ENCODE measurements at places on chromosomes 4 and X.

DNA sequence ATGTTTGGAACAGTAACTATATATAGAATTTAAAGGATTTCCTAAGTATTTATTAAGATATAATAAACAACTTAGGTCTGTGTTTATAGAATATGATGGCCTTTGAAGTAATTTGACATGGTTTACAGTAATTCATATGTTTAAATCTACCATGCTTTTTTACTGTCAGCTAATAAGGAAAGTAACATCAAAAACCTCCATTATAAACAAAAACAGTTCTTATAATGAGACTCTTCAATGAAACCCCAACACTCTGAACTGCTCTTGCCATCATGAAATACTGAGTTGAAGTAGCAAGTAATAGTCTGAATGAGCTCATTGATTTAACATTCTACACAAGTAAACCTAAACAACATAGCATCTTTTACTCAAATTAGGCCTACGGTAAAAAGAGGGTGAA, 1236.5 kb downstream of the FSTL5 start:
- DNase-seq, result no peak

- DNase-seq, result no peak
These were observed 173.8 kb upstream of the MID1 start for GRCh38 chrX:10794203-10794630.

DNA sequence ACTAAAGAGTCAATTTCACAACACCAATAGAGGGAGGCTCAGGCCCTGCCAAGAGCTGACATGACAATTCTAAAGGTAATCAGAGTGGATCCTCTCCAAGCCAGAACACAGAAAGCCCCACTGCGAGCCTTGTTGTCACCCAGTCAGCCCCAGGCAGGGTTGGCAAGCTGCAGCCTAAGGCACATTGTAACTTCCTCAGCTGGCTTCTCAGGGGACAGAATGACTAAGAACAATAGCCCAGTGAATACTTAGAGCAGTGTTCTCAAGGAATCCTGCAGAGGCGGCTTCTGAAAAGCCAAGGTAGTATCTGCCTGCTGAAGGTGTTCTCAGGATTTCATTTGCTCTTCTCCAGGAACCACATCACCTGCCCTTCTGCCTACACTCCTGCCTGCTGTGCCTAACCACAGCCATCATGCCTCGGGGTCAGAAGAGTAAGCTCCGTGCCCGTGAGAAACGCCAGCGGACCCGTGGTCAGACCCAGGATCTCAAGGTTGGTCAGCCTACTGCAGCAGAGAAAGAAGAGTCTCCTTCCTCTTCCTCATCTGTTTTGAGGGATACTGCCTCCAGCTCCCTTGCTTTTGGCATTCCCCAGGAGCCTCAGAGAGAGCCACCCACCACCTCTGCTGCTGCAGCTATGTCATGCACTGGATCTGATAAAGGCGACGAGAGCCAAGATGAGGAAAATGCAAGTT, at the start of gene MAGEB4:
Gene MAGEB4 (plus strand): TSS at position 277 of the 692 bp plus-strand sequence. CDS start 136 bp downstream, at position 413.
- DNase-seq, result no peak

GRCh38 chr4:3220476-3221183, 28.3 kb upstream of the MSANTD1 start:
- no peak for DNase-seq

DNA sequence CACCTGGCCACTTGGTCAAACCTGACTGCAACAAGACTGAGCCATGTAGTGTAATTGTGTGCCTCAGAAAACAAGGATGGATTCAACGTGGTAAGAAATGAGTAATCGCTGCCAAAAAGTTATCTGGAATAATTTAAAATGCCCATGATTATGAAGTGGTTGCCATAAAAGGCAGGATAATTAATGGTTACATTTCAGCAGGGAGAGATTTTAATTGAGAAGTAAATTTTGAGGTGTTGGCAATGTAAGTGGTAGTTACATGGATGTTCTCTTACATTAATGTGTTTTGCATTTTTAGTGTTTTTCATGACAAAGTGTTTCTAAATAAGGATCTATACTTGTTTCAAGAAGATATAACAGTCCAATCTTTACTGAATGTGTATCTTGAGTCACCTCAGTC, 15.7 kb downstream of the HAUS3 start:
- no peak for DNase-seq

- no peak for DNase-seq
These were observed 56.0 kb downstream of the ZNF827 start for GRCh38 chr4:145882604-145883003.

GRCh38 chrX:6803607-6804006, 268.7 kb upstream of the VCX3A start:
- no peak for DNase-seq

DNA sequence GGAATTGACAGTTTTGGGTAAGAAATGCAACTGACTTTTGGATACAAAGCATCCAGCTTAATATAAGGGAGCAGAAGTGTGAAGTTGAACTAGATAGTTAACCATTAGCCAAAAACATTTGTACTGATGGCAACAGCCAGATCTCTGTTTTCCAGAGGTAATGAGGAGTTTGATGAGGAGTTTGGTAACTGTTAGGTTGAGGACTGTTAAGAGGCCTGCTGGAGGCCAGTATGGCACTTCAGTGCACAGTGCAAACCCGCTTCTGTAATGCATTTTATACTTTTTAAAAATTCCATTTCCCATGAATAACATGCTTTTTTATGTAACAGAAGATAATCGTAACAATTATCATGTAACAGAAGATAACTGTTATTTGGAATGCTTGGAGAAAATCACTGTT, 30.0 kb downstream of the CDKL5 start:
- DNase-seq, result no peak

- DNase-seq, result no peak
These were observed 4.3 kb downstream of the WDR44 start for GRCh38 chrX:118350221-118350620.

DNA sequence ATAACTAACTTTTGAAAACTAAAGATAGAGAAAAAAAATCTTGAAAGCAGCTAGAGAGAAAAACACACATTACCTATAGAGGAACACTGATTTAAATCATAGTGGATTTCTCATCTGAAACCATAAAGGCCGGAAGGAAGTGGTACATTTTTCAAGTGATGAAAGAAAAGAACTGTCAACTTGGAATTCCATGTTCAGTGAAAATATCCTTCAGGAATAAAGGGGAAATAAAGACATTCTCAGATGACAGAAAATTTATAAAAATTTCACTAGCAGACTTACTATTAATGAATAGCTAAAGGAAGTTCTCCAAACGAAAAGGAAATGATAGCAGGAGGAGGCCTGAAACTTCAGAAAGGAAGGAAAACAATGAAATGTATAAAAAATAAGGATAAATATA, 7.6 kb upstream of the JADE3 start:
- DNase-seq, result no peak

- DNase-seq, result no peak
These were observed 2164.0 kb downstream of the PCDH7 start for GRCh38 chr4:32884198-32884597.
